ENCODE measurements at places on chromosomes 11 and 22. TPM values are rescaled to one million over a fixed set of nuclear protein-coding genes. Genes with fewer than 3 reads are reported as not detected.

The ISX gene
- 0.12 TPM for total RNA-seq

The TSPAN32 gene
- total RNA-seq: 3.9 TPM

The MUC6 gene
- total RNA-seq: 7.2 TPM

The PNPLA5 gene
- 0.10 TPM for total RNA-seq

The CEND1 gene
- total RNA-seq: not detected

The SMDT1 gene
- total RNA-seq: 130 TPM

The SLC29A2 gene
- 0.48 TPM for total RNA-seq

The OSBP2 gene
- total RNA-seq: 1.4 TPM

The OTOG gene
- not detected for total RNA-seq

The PGA4 gene
- total RNA-seq: not detected

The BDNF gene
- total RNA-seq: not detected

The FAM180B gene
- total RNA-seq: not detected

The CCDC15 gene
- 0.87 TPM for total RNA-seq

The CENPM gene
- total RNA-seq: 0.25 TPM

The KIF18A gene
- total RNA-seq: 0.36 TPM

The MUC2 gene
- 0.43 TPM for total RNA-seq

The TSPAN18 gene
- 19.5 TPM for total RNA-seq

The ADM2 gene
- not detected for total RNA-seq

The KCNC1 gene
- not detected for total RNA-seq

The OR5AN1 gene
- total RNA-seq: not detected

The SLC22A25 gene
- total RNA-seq: not detected

The DRICH1 gene
- 1.3 TPM for total RNA-seq

The FCHSD2 gene
- 20.6 TPM for total RNA-seq

The NRIP3 gene
- total RNA-seq: 0.30 TPM

The GLYATL2 gene
- total RNA-seq: not detected

All from ovary (tissue), 10 donors.